ENCODE measurements at places on chromosomes 4 and X. TPM values are rescaled to one million over a fixed set of nuclear protein-coding genes. Genes with fewer than 3 reads are reported as not detected.
A peak's percentile ranks its signal among the peaks of the same experiment; 100 is the strongest.

Gene MAP3K15
- not detected for total RNA-seq

Gene CLDN34
- total RNA-seq, result 0.46 TPM

Gene DMP1
- not detected for total RNA-seq

Gene EVC2
- 8.8 TPM for total RNA-seq

Gene CXorf51A
- not detected for total RNA-seq

Gene SPACA5
- total RNA-seq, result not detected

Gene QRFPR
- total RNA-seq, result not detected

Gene PTTG2
- not detected for total RNA-seq

Gene N4BP2
- total RNA-seq, result 6.9 TPM

DNA sequence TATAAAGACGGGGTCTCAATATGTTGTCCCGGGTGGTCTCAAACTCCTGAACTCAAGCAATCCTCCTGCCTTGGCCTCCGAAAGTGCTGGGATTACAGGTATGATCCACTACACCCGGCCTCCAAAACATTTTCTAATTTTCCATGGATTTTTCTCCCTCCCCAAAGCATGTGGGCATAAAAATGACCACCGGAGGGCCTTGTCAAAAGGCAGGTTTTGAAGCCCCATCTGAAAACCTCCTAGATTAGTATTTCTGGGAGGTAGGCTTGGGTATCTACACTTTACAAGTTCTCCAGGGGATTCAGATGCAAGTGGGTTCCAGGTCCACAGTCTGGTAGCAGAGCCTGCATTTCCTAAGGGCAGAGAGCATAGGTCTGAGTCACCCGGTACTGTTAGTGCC is 1.4 kb upstream of the GPR173 start:
- no peaks in the 10 kb centered on the region for H3K36me3 ChIP-seq
- H3K4me1 ChIP-seq, result peaks cover 17% of the 10 kb centered on the region
- no peaks in the 10 kb centered on the region for H3K27me3 ChIP-seq
- no peak overlapping the region for H3K4me3 ChIP-seq
- DNase-seq, result peak; percentile 15

- DNase-seq, result no peak
- no peaks in the 10 kb centered on the region for H3K36me3 ChIP-seq
- no peaks in the 10 kb centered on the region for H3K27me3 ChIP-seq
- no peak overlapping the region for H3K27ac ChIP-seq
- H3K4me3 ChIP-seq, result no peak overlapping the region
Measured at GRCh38 chr4:8639777-8640720, 47.5 kb downstream of the CPZ start.

DNA sequence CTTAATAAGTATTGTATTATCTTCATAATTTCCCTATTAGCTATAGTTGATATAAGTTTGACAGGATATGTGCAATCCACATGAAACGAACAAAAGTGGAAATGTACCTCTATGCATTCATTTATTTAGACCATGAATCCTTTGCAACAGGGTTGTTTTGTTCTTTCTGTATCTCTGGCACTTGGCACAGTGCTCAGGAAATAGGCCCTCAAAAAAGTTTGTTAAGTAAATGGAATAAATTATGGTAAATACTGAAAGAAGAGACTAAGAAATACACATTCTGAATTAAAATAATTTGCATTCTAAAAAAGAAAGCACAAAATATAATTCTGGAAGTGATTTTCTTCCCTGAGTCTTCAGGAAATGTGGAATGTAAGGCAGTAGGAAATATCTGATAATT is 39.3 kb downstream of the TAPT1 start:
- no peaks in the 10 kb centered on the region for H3K27me3 ChIP-seq
- no peak for DNase-seq
- H3K36me3 ChIP-seq, result peaks cover 7% of the 10 kb centered on the region
- no peak overlapping the region for H3K27ac ChIP-seq

GRCh38 chr4:86879641-86880040 is 12.6 kb downstream of the C4orf36 start:
- H3K4me3 ChIP-seq, result no peak overlapping the region
- no peaks in the 10 kb centered on the region for H3K36me3 ChIP-seq
- no peak overlapping the region for H3K27ac ChIP-seq
- H3K27me3 ChIP-seq, result no peaks in the 10 kb centered on the region
- H3K4me1 ChIP-seq, result no peaks in the 10 kb centered on the region
- DNase-seq, result no peak

- no peaks in the 10 kb centered on the region for H3K4me1 ChIP-seq
- H3K36me3 ChIP-seq, result no peaks in the 10 kb centered on the region
- no peak for DNase-seq
Measured at GRCh38 chrX:135688137-135688536, 25.3 kb upstream of the CT45A1 start.

GRCh38 chrX:49111791-49112190 is 11.7 kb downstream of the GPKOW start:
- no peaks in the 10 kb centered on the region for H3K27me3 ChIP-seq
- no peak overlapping the region for H3K27ac ChIP-seq
- H3K36me3 ChIP-seq, result peaks cover 14% of the 10 kb centered on the region
- H3K4me3 ChIP-seq, result no peak overlapping the region
- H3K4me1 ChIP-seq, result no peaks in the 10 kb centered on the region

DNA sequence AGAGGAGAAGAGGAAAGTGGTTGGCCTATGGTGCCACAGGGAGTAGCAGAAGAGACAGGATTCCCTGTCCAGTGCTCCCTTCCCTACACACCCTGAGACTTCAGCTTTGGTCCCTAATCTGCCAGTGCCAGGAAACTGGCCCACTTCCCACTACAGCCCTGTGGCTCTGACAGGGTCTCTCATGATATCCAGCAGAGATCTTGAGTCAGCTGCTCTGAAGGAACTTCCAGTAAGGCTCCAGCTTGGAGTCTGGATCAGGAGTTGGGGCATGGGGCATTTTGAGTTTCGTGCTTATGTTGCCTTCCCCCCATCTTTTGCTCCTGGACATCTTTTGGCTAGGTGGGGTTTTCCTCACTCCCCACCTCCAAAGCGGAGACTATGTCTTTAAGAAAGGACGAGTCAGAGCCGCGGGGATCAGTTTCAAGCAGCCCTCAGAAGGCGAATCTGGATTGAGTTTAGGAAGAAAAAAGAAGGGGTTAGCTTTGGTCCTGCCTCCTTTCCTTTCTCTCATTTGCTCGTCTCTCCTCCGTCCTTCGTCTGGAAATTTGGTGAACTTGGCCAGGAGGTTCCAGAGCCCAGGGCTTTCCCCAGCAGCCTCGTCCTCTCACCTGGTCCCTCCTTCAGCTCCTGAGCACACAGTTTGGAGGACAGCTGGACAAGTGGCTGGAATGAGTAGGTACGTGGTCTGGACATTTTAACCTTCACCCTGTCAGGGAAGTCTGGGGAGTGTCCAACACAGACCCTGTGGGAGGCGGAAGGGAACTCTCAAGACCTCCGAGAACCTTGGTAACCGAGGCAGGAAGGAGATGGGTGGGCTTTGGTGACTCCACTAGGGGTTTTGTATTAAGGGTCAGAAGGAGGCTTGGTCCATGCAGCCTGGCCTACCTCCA is 104.4 kb downstream of the RTL5 start:
- H3K27ac ChIP-seq, result no peak overlapping the region
- peaks cover 23% of the 10 kb centered on the region for H3K4me1 ChIP-seq
- H3K27me3 ChIP-seq, result no peaks in the 10 kb centered on the region
- DNase-seq, result no peak

DNA sequence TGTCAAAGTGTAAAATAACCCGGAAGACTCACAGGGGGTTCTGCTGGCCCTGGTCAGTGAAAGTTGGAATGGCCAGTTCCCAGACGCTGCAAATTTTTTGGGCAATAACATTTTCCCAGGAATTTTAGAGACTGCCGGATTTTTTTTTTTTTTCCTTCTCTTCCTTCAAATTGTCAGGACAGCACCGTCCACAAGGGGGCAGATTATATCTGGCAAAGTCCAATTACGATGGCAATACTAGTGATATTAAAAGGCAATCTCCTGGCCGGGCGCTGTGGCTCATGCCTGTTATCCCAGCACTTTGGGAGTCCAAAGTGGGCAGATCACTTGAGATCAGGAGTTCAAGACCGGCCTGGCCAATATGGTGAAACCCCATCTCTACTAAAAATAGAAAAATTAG is 20.5 kb downstream of the SLC25A5 start:
- H3K36me3 ChIP-seq, result no peaks in the 10 kb centered on the region
- DNase-seq, result peak; percentile 33
- H3K27ac ChIP-seq, result no peak overlapping the region

GRCh38 chr4:25564836-25565235 is 90.8 kb upstream of the SLC34A2 start:
- H3K27me3 ChIP-seq, result no peaks in the 10 kb centered on the region
- no peak overlapping the region for H3K27ac ChIP-seq
- DNase-seq, result no peak
- H3K4me1 ChIP-seq, result no peaks in the 10 kb centered on the region
- H3K36me3 ChIP-seq, result no peaks in the 10 kb centered on the region
- H3K4me3 ChIP-seq, result no peak overlapping the region

DNA sequence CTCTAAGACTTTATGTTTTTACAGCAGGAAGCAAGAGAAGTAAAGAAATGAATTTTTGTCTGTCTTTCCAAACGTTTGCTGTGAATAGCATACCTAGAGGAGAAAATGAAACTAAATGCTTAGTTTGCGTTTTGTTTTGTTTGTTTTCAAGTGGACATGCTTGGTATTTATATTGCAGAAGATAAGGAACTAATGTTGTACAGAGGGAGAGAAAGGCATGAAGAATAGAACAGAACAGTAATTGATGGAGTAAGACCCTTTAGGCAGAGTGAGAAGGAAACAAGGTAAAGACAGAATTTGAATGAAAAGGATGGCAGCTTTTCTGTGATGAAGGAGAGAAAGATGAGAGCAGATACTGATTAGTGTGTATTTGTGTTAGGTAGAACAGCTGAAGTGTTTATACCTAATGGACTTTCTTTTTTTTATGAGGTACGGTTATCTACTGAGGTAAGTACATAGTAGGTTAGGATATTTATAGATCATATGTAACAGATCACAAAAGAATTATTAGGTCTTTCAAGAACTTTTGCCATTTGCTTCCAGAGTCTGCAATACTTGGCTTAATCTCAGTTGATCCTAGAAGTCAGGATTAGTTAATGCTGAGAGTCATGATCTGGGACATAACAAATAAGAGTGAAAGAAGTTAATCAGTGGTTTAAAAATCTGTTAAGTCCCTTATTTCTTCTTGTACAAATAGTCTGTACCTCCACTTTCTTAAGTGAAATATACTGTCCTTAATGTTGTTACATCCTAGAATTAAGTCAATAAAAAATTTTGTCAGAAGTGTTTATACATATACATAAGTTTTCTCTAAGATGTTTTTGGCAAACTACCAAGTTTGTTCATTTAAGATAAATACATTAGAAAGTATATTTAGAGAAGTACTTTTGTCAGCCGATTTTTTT is 36.8 kb downstream of the FABP2 start:
- peak overlapping the region; percentile 38 for H3K4me3 ChIP-seq
- peak overlapping the region; percentile 48 for H3K27ac ChIP-seq

- no peak overlapping the region for H3K4me3 ChIP-seq
- H3K27me3 ChIP-seq, result no peaks in the 10 kb centered on the region
- no peak overlapping the region for H3K27ac ChIP-seq
- DNase-seq, result no peak
- H3K4me1 ChIP-seq, result no peaks in the 10 kb centered on the region
Measured at GRCh38 chr4:46442963-46443362, 53.0 kb upstream of the GABRA2 start.

DNA sequence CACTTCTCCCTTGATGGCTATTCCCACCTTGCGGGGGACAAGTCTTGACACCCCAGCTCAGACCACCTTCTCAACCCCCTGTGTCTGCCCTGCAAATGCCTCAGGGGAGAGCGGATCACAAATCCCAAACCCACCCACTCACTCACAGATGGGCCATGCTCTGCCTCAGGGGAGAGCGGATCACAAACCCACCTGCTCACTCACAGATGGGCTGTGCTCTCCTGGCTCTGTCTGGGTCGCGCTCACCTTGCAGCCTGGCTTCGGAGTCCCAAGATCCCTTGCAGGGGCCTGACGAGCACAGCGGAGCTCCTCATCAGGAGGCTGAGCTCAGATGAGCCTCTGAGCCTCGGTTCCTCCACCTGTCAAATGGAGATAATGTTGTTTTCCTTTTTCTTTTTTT is 38.6 kb downstream of the HTRA3 start:
- no peaks in the 10 kb centered on the region for H3K4me1 ChIP-seq
- H3K27me3 ChIP-seq, result peaks cover 9% of the 10 kb centered on the region
- H3K36me3 ChIP-seq, result no peaks in the 10 kb centered on the region
- H3K27ac ChIP-seq, result no peak overlapping the region

- H3K27ac ChIP-seq, result peak overlapping the region; percentile 75
- no peaks in the 10 kb centered on the region for H3K27me3 ChIP-seq
- H3K4me1 ChIP-seq, result peaks cover 16% of the 10 kb centered on the region
- DNase-seq, result peak; percentile 70
- H3K4me3 ChIP-seq, result peak overlapping the region; percentile 61
Measured at GRCh38 chrX:18984381-18985185, 669 bp upstream of the PHKA2 start.

DNA sequence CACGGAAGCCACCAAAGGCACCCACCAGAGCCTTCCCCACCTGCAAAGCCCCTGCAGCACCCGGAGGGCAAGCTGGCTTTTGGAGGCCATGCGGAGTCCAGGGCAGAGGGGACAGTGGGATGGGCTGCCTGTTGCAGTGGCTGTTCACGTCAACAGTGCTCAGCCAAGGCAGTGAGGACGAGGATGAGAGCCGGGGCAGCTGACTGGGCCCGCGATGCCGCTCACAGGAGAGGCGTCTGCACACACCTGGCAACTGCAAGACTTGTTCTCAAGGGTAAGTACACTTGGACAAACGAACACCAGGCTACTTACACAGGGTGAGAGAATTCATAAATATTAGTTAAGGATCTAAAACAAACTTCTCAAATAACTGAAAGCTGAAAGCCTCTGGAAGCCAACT is 19.6 kb downstream of the FGFR3 start:
- no peaks in the 10 kb centered on the region for H3K4me1 ChIP-seq
- no peak overlapping the region for H3K4me3 ChIP-seq
- H3K27ac ChIP-seq, result no peak overlapping the region
- H3K27me3 ChIP-seq, result no peaks in the 10 kb centered on the region
- DNase-seq, result no peak

GRCh38 chr4:159451006-159451405 is 348.1 kb downstream of the RAPGEF2 start:
- no peak for DNase-seq
- H3K27me3 ChIP-seq, result no peaks in the 10 kb centered on the region
- no peak overlapping the region for H3K27ac ChIP-seq
- H3K36me3 ChIP-seq, result no peaks in the 10 kb centered on the region

Measured in endothelial cell of umbilical vein (primary cell).